ENCODE measurements at places on chromosomes 5 and 9.

DNA sequence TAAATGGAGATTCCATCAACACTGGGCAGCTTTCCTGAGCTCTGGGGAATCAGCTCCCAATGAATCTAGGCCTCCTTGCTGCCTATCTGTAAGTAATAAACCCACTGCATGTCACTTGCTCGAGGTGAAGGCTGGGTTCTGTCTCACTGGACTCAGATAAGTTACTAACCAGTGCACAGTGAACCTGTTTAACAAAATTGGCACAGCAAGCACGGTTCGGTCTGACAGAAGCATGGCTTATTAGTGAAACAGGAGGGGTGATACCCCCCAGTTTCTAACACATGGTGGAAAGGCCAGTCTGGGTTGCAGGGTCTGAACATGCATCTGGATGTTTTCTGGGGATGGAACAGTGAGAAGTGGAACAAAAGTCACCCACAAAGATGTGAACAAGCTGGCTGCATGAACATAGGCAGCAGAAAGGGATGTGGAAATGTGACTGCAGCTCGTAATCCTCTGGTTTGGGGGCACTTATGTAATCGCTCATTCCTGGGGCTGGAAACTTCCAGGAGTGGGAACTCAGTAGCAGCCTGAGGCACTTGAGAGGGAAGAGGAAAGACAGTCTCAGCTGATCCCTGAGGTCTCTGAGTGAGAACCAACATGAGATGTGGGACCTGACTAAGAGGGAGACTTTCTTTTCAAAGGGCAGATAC, 37.7 kb downstream of the UGT3A2 start:
- no peak for DNase-seq

DNA sequence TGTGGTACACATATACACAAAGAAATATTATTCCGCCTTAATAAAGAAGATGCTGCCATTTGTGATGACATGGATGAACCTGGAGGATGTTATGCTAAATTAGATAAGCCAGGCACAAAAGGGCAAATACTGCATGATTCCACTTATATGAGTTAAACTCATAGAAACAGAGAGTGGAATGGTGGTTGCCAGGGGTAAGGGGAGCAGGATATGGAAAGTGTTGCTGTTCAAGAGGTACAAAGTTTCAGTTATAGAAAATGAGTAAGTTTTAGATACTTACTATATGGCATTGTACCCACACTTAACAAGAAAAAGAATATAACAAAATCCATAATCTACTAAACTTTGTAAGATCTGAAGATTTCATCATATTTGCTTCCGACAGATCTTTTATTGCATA, 252.2 kb downstream of the SYK start:
- DNase-seq = no peak

DNA sequence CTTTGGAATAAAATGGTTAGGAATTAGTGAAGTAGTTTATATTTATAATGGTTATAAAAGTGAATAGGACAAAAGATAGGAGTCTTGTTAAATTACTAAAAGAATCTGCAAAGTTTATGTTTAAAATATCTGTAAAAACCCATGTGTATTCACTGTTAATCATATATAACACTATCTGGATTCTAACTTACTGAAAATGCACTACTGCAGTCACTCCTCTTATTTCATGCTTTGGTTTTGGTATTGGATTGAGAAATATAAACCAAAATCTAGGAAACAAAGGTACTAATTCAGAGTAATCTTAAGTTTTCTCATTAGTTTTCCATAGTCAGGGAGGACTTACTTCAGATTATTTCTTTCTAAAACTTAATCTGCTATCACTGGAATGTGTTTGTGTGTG, 49.5 kb downstream of the ST8SIA4 start:
- DNase-seq = no peak

GRCh38 chr5:107631805-107632362, 38.9 kb downstream of the EFNA5 start:
- no peak for DNase-seq

DNA sequence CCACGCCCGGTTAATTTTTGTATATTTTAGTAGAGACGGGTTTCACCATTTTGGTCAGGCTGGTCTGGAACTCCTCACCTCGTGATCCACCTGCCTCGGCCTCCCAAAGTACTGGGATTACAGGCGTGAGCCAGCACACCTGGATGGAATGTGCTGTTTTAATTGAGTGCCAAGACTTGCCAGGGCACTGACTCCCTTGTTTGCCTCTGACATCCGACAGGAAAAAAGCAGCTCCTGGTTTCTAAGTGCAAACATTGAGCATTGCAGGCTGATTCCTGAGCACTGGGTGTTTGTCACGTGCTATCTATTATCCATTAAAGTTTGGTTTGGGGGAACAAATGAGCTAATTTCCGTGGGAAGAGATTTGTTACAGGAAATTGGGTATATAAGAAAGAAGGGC, 70.6 kb upstream of the CKMT2 start:
- DNase-seq = no peak

- DNase-seq = no peak
These were observed 25.9 kb upstream of the PTAR1 start for GRCh38 chr9:69785757-69786156.

DNA sequence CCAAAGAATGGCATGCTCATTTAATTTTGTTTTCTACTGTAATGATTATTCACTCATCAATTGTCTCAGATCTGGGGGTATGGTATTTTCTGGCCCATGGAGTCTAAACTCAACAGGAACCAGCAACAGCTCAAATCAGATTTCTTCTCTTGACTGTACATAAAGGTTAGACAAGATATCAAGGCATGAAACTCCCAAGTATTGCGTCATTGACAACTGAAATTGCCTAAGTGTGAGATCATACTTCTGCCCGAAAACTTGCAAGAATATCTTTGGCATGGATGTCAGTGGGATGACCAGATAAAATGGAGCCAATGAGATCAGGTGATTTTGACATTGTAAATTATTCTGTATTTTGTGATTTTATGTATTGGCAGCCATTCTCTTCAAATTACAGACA, 141.7 kb upstream of the STK32A start:
- DNase-seq = no peak

DNA sequence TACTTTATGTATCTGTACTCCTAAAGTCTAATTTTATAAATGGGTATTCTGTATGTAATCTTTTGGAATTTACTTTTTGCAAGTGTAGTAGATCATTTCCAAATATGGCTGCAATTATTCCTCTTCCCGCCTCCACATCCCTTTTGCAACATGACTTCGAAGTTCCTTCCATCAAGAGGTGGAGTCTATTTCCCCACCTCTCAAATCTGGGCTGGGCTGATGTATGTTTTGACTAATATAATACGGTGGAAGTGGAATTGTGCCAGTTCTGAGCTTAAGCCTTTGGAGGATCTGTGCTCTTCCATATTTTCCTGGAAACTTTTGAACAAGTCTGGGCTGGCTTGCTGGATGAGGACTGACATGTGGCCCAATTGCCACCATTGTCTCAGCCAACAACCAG, 155.9 kb downstream of the FGF18 start:
- DNase-seq = no peak

DNA sequence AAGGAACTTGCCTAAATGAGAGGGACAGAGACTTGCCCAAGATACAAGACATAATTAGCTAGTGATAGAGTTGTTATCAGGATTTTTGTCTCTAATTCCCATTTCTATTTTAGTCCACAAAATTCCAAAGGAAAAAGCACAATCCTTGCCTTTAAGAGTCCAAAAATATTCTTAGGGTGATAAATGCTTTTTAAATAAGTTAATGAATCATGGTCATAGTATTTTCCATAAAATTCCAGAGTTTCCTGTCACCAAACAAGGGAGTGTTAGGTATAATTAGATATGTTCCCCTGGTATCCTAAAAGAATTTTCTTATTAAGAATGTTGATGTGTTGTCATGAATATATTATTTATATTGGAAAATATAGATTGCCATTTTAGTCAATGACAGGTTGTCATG, 21.8 kb upstream of the CEP72 start:
- DNase-seq = no peak

DNA sequence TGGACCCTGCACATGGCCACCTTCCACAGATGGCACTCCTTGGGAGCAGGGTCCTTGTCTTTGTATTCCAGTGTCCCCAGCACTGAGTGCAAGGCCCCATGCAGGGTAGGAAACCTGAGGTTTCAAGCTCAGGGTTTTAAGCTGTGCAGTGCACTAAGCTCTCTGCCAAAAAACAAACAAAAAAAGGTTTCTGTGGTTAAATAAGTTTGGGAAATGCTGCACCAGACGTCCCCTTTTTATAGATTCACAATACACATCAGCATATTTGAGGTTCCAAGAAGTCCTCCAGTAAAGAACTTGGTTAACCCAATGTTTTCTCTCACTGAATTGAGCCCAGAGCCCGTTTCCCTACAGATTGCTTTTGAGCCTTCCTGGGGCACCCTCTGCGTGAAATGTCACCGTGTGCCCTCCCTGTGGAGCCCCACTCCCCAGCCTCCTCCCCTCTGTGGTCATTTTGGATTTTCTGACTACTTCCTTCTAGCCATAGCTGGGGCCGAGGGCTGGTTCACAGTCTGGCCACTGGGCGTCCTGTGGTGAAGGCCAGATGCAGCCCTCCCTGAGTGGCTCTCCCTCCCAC, 17.1 kb downstream of the DELE1 start:
- no peak for DNase-seq

DNA sequence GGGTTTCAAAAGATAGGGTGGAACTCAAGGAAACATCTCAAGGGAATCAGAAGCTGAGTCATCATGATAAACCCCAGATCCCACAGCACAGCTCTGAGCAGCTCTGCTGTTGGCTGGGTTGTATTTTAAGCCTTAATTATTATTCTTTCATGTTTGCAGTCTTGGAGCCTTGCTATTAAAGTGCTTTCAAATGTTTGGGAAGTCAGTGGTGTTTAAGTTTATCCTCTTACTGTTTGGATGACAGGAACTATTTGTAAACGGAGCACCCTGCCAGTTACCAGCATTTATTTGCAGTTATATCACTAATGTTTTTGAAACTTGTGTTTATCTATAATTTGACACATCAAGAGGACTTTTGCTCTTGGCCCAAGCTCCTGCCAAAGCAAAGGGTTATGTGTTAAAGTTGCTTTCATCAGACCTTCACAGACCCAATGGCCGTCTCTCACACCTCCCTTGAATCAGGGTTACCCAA, 141.1 kb upstream of the SPDL1 start:
- no peak for DNase-seq

DNA sequence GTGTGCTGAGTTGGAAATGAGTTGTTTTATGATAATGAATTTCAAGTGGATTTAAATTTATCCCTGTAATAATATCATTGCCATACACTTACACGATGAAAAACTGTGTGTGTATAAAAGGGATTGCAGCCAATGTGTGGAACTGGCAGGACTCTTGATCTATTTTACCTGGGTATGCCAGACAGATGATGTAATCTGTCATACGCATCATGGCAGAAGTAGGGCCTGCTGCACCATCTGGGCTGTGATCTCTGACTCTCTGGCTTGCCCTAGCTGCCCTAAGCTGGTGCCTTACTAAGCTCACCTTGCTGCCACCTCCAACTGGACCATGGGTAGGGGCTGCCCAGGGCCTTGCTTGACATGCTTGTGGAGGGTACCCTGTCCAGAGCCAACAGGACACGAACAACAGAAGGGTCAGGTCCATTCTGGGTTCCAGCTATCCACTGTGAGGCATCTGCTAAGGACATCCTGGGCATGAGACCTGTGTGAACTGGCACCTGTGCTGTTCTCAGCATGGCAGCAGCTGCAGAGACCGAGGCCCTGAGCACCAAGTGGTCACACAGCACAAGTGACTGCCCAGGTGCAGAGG, 184.2 kb downstream of the FSTL4 start:
- no peak for DNase-seq

GRCh38 chr9:123003466-123003865, 30.0 kb upstream of the GPR21 start:
- DNase-seq = no peak

DNA sequence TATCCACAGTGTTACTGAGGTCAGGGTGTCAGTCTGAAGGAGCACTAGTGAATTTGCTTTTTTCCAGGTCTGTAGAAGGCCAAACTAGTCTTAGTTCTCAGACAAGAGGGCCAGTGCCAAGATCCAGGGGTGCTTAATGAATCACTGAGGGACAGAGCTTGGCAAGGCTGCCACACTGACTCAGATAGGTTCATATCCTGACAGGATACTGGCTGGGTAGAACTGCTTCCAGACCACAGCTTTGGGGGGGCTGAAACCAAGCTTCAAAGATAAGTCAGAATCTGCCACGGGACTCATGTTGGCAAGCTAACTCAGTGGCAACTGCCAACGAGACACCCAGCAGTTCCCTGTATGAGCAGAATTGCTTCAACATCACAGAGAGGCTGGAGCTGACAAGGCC, 1125.4 kb downstream of the EFNA5 start:
- DNase-seq = no peak

GRCh38 chr5:142495531-142495930, 170.7 kb upstream of the SPRY4 start:
- DNase-seq = no peak

Data from stimulated activated CD8-positive, alpha-beta memory T cell treated with anti-CD3 and anti-CD28 coated beads, Interleukin-4, amount 100 ng/mL, for 4 hours (primary cell).